Hypothalamus (tissue), 51 donors: ENCODE measurements at places on chromosomes 12 and 14.

- no peak for DNase-seq
These were observed 67.0 kb downstream of the MAP1LC3B2 start for GRCh38 chr12:116626153-116626552.

- no peak for DNase-seq
These were observed 12.2 kb downstream of the MYRFL start for GRCh38 chr12:69837191-69837590.

GRCh38 chr14:92105893-92106142 is 564 bp downstream of the ATXN3 start:
- no peak for DNase-seq

GRCh38 chr12:53221203-53222080 is 10.6 kb downstream of the RARG start:
- DNase-seq = peak; percentile 67

- DNase-seq = no peak
These were observed 27.2 kb downstream of the VCPKMT start for GRCh38 chr14:50089208-50089607.

DNA sequence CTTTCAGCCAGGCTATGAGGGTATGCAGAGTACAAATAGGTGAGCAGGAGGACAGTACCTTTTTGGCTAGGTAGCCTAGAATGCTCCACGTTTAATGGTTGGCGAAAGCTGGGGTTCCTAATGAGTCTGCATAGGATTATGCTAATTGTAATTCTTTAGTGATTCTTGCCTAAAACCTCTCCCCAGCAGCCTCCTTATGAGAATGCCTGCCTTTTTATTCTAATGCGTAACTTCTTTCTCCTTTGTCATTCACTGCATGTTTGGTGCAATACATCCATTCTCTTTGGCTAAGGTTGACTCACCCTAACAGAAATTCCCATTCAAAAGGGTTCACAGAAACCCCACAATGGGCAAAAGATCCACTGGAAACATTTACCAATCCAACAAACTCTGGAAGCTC is 752.2 kb downstream of the FSCB start:
- no peak for DNase-seq

DNA sequence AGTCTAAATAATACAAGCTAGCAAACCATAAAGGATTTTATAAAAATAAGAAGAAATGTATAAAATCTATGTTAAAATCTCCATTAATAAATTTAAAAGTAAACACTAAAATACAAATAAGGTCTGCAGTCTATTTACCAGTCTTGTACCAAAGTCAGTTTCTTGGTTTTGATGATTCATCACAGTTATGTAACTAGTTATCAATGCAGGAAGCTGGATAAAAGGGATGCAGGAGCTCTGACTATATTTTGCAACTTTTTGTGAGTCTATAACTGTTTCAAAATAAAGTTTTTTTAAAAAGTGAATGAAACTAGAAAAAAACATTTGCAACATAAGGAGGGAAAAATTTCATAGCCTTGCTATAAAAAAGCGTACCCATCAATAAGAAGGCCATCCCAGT is 151.5 kb downstream of the DERA start:
- no peak for DNase-seq

GRCh38 chr14:37047226-37047625 is 125.2 kb downstream of the SLC25A21 start:
- DNase-seq = no peak
